Kidney epithelial cell (primary cell): ENCODE measurements at places on chromosomes 7 and 10.

DNA sequence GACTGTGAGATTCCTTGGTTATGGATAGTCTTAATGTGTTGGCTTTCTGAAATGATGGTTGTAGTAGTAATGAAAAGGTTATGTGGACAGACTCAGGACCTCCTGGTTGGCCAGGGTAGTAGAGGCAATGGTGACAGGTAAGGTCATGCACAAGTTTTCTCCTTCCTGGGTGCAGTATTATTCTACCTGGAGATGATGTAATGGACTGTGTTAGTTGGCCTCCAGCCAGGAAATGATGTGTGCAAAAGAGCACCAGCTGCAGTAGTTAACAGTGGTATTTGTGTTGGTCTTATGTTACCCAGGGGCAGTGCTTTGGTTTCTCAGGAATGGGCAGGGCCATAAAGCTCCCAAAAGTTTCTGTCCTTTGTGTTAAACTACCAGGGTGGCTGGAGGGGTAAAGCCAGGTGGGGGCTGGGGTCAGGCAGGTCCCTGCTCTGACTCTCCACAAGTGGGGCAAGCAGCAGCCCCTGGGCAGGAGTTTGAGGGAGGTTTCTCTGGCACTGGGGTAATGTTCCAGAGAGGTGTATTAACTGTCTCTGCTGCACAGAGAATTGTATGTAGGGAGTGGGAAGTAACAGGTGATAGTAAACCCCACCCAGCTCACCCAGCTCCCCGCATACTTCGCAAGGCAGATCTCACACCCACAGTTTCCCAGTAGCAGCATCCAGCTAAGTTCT, 36.3 kb downstream of the GPR22 start:
- peak; percentile 38 for DNase-seq

DNA sequence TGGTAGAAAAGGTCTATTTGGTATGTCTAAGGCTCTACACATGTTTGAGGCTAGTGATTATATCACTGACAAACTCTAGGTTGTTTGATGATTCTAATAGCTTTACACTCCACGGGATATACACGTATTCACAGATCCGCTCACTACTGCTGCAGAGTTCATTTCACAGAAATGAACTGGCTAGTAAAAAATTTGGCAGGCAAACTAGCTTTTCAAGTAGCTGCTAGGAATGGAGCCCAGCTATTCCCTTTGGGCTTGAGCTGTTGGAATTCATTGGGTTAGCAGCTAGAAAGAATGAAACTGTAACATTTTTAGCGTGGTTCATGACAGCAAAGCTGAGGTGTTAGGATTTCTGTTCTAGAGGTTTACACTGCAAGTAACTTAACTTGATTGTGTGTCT, 37.6 kb downstream of the R3HCC1L start:
- no peak for DNase-seq

DNA sequence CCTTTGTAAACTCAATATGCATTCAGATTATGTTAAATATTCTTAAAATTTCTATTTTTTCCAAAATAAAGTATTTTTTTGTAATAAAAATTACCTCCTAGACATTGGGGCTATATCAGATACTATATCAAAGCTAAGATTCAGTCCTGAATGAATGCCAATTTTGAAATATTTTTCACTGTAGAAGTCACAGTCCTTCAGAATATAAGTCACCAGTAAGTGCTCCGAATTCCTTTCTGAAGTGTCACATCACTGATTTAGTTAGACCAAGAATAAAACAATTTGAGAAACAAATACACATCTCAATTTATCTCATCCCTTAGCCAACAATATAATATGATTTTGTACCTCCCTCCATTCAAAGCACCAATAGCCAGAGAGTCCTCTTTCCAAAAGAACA, 33.9 kb upstream of the GSAP start:
- DNase-seq, result no peak

GRCh38 chr10:100184840-100185239, 989 bp downstream of the ERLIN1 start:
- DNase-seq, result no peak

DNA sequence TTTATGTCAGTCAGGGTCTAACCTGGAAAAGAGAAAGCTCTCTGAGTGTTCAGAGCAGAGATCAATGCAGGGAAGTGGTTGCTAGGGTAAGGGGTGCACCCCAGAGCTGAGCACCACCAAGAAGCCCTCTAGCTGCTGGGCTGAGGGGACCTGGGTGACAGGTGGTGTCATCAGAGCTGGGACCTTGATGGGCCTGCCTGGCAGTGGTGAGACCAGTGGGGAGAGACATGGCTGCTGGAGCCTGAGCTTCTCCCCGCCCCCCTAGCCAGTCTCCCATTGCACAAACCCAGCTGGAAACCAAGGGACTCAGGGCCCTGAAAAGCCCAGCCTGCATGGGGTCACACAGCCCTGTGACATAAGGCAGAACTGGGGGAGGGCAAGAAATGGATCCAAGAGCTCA, 49.1 kb upstream of the OSBPL3 start:
- DNase-seq, result no peak

GRCh38 chr10:60367024-60367423, 22.7 kb downstream of the ANK3 start:
- no peak for DNase-seq

- no peak for DNase-seq
Measured at GRCh38 chr10:48257407-48257961, 17.0 kb downstream of the FRMPD2 start.

GRCh38 chr7:155764438-155764793, 47.8 kb downstream of the SHH start:
- no peak for DNase-seq

GRCh38 chr7:42055171-42055570, 181.8 kb downstream of the GLI3 start:
- no peak for DNase-seq

DNA sequence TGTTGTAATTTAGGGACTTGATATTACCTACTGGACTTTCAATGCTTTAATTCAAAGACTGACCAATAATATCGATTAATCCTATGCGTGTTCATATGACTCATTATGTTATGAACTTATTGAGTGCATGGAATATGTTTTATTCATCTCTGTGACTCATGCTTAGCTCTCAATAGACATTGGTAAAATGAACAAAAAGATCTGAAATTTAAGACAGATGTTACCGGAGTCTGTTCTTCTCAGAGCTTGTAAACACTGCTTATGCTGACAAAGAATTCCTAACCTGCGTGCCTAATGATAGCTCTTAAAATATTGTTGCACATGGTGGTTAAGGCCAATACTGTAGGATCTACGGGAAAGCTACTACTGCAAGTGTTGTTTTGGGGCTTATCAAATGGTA, 131.5 kb upstream of the ACBD5 start:
- no peak for DNase-seq

- no peak for DNase-seq
Measured at GRCh38 chr10:84845628-84846261, 517.4 kb downstream of the CCSER2 start.

DNA sequence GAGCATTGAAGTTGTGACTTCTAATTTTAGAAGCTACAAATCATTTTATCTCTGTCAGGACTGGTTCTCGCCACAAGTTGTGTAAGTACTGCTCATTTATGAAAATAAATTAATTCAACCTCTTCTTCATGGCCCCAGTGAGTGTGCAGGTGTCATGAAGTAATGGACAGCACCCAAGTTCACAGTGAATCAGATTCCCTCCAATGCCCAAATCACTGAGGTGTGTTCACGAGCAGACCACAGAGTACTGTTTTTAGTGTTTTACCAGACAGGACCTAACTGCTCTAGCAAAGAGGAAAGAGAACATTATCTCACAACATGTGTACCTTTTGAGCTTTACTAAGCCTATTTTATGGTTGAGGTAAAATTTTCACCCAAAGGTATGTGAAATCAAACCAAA, 980.0 kb downstream of the CNTNAP2 start:
- no peak for DNase-seq

DNA sequence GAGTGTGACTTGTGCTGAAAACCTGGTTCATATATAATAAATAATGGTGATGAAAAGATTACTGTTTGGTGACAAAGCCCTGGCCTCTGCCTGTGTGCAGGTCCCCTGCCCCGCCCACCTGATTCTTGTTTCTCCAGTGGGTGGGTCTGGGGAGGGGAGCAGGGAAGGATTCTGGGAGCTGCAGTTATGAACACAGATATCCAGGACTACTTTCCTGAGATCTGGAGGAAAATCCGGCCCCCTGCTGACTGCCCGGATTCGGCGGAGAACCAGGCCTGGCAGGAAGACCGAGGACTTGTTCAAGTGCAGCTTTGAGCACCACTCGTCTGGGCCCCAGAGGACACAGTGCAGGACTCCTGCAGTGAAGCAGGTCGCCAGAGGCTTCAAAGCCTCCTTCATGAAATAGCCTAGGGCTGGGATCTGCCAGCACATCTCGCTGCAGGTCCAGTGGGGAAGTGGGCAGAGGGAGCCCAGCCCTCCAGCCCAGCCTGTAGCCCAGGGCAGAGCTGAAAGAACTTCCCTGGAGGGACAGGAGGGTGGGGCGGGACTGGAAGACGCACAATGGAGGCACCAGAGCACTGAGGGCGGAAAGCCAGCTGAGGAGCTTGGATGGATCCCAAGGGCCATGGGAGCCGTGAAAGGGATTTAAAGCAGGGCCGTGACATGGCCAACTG, 7.0 kb downstream of the ATP6V0E2 start:
- DNase-seq, result no peak

GRCh38 chr10:4255751-4256150, 470.7 kb upstream of the KLF6 start:
- DNase-seq, result no peak

- no peak for DNase-seq
Measured at GRCh38 chr7:106570146-106570545, 90.8 kb downstream of the CCDC71L start.
